ENCODE measurements at places on chromosomes 1 and 21.

- DNase-seq, result no peak
These were observed 58.7 kb downstream of the GRIK3 start for GRCh38 chr1:36975642-36976041.

DNA sequence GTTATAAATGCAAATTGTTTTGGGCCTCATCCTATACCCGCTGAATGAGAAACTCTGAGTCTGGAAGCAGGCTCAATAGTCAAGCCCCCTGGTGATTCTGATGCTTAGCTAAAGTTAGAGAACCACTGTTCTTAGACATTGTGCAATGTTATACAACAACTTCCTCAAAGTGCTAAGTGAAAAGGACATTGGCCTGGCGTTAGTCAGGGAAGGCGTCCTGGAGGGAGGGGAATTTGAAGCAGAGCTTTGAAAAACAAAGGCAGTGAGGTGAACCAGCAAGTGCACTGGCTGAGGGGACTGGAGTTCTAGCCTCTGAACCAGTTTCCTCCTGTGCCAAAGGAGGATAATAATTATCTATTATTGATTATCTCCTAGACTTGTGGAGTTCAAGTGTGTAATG, 5.1 kb downstream of the CD1D start:
- DNase-seq, result no peak

GRCh38 chr1:15386164-15386749, 23.4 kb upstream of the EFHD2 start:
- no peak for DNase-seq

- DNase-seq, result no peak
These were observed 370.8 kb downstream of the AMY1C start for GRCh38 chr1:104120525-104120924.

GRCh38 chr1:42178249-42178648, 13.7 kb upstream of the GUCA2A start:
- no peak for DNase-seq

DNA sequence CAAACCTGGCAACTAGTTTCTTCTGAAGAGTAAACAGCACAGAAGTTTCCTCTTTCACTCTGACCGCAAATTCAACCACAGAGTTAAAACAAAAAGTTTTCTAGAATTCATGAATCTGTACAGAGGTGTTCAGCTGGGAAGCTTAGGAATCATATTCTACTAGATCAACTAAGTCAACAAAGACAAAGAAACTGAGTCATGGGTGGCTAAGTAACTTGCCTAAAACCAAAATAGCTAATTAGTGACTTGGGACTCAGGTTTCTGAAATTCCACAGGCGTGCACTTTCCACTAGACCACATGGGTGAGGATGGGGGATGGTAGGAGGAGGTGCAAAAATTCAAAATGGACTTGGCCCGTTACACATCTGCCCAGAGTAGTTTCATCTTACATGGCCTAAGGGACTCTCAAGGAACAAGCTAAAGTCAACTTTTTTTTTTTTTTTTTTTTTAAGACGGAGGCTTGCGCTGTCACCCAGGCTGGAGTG, 25.8 kb downstream of the PTPN14 start:
- no peak for DNase-seq

- DNase-seq, result no peak
These were observed 2.1 kb upstream of the TFF3 start for GRCh38 chr21:42317341-42317741.

DNA sequence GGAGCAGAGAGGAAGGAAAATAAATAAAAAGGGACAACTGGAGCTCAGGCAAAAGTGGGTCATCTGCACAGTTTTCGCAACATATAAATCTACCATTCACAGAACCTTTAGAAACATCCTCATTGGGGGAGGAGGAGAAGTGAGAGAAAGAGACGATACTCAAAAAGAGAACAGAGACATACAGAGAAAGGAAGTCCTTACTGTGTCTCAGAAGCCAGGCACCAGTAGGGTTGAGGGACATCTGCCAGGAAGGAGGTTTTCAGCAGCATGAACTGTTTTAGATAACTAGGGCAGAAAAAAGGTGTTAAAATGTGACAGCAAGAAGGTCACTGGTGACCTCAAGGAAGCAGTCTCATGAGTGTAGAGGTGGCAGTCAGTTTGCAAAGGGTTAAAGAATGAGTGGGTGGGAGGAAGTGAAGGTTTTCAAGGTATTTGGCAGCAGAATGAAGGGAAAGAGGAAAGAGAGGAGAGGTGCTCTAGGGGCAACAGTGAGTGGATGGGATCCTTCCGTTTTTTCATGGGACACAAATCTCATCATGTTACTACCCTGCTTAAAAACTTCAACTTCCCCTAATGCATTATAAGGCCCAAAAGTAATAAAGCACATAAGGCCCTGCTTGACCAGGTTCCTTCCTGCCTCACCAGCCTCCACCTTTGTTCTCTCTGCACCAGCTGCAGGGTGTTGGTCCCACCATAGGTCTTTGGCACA, 9.5 kb downstream of the JAK1 start:
- no peak for DNase-seq

DNA sequence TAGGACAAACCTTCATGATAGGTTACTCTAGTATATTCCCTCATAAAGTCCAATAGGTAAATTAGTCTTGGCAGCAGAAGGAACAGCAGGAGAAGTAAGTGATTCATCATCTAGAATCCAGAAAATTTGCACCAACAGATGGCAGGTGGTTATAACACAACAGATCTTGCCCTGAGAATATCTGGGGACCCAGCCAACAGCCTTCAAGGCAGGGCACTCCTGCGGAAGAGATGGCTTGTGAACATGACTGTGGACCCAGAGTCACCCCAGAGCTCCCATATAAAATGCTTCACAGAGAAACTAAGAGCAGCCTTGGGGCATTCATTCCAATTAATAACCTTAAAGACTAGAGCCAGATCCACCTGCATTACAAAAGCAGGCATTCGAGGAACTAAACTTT, 7.9 kb upstream of the PLA2G2C start:
- no peak for DNase-seq

- no peak for DNase-seq
These were observed 40.0 kb upstream of the CITED4 start for GRCh38 chr1:40901886-40902852.

- DNase-seq, result no peak
These were observed 39.3 kb downstream of the FASLG start for GRCh38 chr1:172698224-172698623.

DNA sequence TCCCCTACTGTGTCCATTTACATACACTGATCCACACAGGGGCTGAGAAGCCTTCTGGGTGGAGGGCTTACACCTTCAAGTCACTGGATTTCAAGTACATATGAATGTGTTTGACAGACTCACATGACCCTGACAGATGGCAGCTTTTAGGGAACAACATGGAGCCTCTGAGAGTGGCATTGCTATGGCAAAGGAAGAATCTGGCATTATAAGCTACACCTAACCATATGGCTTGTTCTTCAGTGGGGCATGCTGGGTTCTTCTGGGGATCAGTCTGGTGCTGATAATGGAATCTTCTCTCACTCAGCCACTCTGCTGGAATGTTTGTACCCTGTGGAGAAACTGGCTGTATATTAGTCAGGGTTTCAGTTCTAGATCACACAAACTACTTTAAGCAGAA, 68.5 kb upstream of the PDE4B start:
- DNase-seq, result no peak

DNA sequence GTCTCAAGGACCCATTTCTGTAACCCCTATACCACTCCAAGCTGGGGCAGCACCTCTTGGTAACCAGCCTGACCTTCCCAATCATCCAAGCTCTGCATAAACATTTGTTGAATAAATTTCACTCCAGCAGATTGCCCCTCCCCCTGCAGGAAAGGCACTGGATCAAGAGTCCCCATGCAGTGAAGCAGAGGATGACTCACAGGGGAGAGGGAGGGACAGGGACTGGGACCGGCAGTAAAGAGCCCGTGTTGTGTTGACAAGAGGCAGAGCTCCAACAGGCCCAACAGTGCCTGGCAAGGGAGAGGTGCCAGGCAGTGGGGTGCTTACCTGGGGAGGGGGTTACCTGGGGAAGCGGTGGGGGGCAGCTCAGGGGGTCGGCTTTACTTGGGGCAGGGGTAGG, 32.3 kb downstream of the SLC9A1 start:
- DNase-seq, result no peak

DNA sequence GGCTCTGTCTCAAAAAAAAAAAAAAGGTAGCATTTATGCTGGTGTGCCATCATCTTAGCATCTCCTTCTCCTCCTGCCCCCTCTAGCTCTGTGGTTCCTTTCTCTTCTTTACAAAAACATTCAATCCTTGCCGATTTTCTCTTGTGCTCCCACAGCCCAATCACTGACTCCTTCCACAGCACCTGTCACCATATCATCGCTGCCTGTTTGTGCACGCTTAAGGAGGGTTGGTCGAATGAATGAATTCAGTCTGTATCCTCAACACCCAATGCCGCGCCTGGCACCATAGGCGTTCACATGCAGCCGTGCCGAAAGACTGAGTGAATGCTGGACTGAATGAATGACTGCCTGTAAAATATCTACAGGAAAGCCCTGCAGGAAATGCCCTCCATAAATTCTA, 7.9 kb downstream of the RNU5D-1 start:
- no peak for DNase-seq

GRCh38 chr1:154736841-154737240, 128.9 kb upstream of the ADAR start:
- DNase-seq, result no peak

DNA sequence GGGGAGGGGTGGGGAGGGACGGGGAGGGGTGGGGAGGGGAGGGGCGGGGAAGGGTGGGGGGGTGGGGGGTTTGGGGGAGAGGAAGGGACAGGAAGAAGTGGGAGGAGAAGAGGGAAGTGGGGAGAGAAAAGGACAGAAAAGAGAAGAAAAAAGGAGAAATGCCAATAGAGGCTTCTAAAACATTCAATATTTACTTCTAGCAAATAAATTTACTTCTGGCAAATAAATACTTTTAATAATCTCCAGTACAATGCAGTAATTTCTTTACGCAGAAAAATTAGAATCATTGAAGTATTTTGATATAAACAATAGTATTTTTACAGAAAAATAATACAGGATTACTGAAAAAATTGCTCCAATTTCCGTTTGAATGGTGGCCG, 9.4 kb upstream of the GPR161 start:
- DNase-seq, result no peak

DNA sequence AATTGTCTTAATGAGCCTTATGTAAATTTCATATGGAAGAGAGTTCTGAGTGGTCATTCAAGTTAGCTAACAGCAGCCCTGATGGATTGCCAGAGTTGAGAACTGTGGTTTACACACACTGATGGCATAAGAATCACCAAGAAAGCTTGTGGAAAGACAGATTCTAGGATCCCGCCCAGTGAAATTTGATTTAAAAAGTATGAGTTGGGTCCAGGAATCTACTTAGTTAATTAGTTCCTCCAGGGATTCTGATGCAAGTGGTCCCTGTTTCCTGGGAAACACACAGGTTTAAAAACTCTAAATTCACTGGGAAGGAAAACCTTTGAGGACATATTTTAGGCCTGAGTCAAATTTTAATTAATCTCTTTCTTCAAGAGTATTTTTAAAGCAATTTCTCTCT, 144.3 kb downstream of the NTPCR start:
- DNase-seq, result no peak

DNA sequence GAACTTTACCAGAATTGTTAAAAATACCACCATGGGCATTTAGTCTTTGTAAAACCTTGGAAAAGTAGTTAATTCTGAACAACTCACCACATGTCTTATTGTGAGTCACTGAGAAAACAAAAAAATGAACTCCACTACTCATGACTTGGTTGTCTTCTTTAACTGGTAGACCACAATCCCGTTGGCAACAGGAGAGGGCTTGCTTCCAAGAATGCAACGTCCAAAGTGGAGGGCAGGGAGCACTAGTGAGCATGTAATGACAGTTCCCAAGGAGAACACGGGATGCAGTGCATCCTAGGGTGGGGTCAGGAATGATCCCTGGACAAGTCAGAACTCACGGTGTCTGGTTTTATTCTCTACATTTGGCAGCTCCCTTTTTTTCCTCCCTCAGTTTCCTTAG, 15.2 kb upstream of the HMCN1 start:
- no peak for DNase-seq
